Activated CD4-positive, alpha-beta T cell treated with anti-CD3 and anti-CD28 coated beads, Interleukin-2, Interleukin-4, amounts not matched to agents 100 ng/mL and 50 ng/mL, durations not matched to agents 16 hours and 8 hours (primary cell): ENCODE measurements at places on chromosomes 13 and 19.
A peak's percentile ranks its signal among the peaks of the same experiment; 100 is the strongest.

- no peak for DNase-seq
Measured at GRCh38 chr13:109869312-109870237, 83.2 kb upstream of the IRS2 start.

- peak; percentile 62 for DNase-seq
Measured at GRCh38 chr13:102870677-102871415, 25.0 kb downstream of the ERCC5 start.

- no peak for DNase-seq
Measured at GRCh38 chr13:80141123-80141849, 199.6 kb downstream of the SPRY2 start.

GRCh38 chr13:98240135-98240534 is 63.1 kb upstream of the RNF113B start:
- DNase-seq, result no peak

GRCh38 chr19:426725-427445 is 17.9 kb upstream of the C2CD4C start:
- DNase-seq, result no peak

- DNase-seq, result no peak
Measured at GRCh38 chr19:29798774-29799497, 12.9 kb upstream of the CCNE1 start.

GRCh38 chr13:106560821-106561220 is 7.1 kb downstream of the ARGLU1 start:
- DNase-seq, result peak; percentile 64

GRCh38 chr13:25288966-25289365 is 1.7 kb upstream of the MTMR6 start:
- no peak for DNase-seq

GRCh38 chr19:15422296-15423075 is 3.7 kb upstream of the AKAP8L start:
- no peak for DNase-seq

DNA sequence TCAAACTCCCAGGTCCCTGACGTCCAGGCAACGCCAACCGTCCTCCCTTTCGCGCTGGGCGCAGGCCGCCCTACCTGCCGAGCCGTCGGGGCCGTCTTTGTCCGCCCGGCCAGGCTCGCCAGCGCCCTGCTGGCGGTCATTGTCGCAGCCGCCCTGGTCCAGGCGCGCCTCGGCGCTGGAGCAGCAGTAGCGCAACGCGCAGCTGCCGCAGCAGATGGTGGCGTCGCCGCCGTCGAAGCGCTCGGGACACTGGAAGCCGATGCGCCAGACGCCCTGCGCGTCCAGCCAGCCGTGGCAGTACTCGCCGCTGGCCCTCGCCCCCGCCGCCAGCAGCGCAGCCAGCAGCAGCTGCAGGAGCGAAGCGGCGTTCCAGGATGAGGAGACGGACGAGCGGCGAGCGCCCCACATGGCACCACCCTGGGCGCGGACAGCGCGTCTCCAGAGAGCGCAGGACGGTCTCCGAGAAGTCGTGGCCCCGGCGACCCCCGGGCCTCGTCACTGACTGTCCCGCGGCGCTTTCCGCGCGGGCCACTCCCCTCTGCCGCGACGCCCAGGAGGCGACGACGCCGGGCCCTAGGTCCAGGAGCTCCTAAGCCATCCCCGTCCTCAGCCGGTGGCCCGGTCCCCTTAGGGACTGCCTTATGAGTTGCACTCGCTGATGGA is 1.1 kb downstream of the SHISA2 start:
- DNase-seq, result no peak

- DNase-seq, result no peak
Measured at GRCh38 chr13:39498471-39499114, 104.4 kb downstream of the LHFPL6 start.

DNA sequence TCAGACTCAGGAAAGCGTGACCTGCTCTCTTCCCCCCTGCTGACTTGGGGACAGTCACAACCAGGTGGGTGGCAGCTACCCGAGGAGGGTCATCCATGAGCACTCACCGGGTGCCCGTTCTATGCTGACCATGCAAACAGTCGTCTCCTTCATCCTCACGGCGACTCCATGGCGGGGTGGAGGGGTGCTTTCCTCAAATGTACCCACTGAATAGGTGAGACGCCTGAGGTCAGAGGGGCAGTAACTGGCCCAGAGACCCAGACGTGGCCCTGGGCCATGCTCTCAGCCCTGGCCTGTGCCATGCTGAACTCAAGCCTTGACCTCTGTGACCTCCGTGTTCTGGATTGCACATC is 59.2 kb upstream of the TPM4 start:
- no peak for DNase-seq

- no peak for DNase-seq
Measured at GRCh38 chr19:17706750-17707181, 12.5 kb upstream of the MAP1S start.

DNA sequence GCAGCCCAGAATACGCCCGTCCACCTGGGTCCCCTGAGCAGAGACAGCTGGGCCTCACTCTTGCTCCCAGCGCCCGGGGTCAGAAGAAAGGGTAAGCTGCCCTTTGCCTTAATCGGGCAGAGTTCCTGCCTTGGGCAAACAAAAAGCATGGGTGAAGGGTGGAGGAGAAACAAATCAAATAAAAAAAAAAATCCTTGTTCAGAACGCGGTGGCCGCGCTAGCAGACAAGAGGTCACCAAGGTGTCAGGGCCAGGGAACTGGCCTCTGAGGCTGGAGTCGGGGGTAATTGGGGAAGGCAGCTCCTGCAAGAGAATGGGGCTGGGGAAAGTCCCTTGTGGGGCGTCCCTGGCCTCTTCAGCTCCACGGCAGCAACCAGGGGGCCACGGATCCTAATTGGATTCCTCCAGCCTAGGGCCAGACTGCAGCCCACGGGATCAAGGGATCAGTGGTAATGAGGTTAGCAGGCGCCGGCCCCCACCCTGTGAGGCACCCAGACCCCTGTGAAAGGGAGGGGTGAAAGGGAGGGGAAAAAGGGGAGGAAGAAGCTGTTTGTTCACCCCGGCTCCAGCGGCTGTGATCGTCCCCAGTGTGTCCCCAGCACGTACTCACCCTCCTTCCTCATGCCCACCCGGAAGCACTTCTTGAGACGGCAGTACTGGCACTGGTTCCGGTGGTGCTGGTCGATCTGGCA is 5.5 kb downstream of the NR2F6 start:
- no peak for DNase-seq

DNA sequence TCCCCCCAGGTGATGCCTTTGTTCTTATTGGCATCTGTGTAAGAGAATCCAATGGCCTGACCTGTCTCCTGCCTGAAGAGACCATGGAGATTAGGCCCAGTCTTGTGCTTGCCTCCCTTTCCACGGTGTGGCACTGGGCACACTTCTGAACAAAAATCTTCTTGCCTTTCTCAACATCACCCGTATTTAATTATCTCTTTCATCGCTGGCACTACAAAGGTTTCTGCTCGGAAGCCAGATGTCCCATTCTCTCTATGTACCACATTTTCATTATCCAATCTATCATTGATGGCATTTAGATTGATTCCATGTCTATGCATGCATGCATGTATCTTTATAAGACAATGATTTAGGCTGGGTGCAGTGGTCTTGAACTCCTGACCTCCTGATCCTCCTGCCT is 74.3 kb downstream of the SLC25A15 start:
- DNase-seq, result no peak

DNA sequence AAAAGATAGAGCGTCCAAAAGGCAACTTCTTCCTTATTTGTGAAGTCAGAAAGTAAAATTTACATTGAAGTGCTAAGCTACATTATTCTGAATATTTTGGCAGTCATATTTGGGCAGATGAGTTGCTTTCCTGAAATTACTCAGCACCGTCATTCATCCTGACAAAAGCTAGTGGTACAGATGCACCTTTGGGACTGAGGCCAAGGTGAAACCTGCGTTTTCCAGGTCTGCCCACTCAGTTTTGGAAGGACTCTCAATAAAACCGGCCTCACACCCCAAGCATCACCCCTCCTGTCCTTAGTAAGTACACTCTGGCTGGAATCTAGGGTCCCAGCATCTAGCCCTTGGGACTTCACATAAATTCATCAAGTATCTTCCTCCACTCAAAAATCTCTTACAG is 187.5 kb downstream of the TM9SF2 start:
- peak; percentile 6 for DNase-seq

DNA sequence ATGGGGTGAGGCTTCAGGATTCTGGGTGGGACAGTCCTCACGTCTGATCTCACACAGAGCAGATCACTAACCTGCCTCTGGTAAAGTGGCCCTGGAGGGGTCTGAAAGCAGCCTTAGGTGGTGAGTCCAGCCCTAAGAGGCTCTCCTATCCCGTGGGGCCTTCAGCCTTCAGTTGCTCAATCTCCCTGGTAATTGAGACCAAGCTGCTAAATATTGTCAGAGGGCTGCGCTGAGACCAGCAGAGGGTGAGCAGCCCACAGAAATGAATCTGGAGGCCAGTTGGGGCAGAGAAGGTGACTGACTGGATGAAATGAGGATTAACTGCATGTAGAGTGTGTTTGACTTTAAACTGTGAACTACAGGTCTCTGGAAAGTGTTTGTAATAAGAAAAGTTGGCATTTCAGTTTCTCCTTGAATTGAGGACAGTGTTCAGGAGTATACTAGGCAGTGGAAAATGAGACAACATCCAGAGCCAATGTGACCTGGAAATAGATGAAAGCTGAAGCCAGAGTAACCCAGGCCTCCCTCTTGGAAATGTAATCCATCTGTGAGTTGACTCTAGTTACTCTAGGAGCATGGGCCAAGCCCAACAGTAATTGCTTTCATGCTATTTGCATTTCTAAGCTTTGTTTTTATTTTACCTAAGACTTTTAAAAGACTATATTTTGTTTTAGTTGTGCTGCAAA is 14.3 kb upstream of the HSPH1 start:
- DNase-seq, result no peak

DNA sequence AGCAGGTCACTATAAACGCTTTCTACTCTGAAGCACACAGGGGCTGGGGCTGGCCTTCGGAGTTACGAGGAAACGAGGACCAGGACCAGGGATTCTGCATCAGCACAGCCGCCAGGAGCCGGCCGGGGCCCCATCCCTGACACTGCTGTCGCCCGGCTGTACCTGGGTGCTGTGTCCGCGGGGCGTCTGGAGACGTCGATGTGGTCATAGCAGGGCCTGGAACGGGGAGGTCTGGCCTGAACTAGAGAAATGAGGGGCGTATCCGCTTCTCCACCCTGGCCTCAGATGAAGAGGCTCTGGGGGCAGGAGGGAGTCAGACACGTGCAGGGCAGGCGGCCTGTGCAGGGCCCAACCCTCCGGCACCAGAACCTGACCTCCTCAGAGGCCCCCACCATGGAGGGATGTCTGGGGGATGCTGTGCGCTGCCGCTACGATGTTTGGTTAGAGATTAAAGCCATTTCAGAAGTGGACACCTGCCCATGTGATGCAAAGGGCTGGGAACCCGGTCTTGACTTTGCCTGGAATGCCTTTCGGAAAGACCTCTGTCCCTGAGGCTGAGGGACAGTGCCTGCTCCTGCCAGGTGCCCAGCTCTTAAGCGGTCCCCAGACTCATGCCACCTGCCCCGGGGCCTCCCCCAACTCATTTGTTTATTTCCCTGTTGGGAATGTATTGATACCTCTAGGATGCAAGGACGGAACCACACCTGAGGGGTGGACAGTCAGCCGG is 21.4 kb downstream of the GAS6 start:
- DNase-seq, result no peak

DNA sequence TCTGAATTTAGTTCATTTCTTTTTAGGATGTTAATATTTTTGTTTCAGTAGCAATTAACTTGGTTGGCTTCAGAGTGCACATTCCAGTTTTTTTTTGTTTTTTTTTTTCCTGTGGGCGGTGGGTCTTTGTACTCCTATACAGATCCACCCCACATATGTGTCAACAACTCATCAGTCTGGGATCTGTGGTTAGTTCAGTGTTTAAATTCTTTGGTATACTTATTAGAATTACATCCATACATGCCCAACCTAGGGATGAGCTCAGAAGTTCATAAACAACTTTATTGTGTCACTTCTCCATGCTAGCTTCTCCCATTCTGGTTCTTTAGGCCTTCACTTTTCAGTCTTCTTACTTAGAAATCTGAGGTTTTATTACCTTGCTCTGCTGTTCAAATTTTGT is 50.9 kb downstream of the PCCA start:
- no peak for DNase-seq

DNA sequence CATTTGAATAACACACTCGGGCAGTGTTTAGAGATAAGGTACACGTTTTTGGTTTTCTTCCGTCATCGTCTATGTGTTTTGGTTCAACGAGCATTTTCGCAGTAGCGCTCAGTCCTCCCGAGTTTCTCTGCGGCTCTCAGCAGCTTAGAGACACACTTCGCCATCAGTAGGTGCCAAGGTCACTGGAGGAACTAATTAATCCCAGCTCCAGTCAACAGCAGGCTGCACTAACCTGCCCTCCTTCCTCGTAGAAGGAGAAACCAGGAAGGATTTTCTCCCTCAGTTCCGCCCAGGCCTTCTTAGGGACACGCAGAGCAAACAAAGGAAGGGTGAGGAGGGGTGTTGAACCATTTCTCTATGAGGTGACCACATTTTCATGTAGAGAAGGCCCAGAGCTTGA is 12.6 kb downstream of the MBNL2 start:
- no peak for DNase-seq

GRCh38 chr13:78881751-78882150 is 222.8 kb upstream of the OBI1 start:
- DNase-seq, result no peak

DNA sequence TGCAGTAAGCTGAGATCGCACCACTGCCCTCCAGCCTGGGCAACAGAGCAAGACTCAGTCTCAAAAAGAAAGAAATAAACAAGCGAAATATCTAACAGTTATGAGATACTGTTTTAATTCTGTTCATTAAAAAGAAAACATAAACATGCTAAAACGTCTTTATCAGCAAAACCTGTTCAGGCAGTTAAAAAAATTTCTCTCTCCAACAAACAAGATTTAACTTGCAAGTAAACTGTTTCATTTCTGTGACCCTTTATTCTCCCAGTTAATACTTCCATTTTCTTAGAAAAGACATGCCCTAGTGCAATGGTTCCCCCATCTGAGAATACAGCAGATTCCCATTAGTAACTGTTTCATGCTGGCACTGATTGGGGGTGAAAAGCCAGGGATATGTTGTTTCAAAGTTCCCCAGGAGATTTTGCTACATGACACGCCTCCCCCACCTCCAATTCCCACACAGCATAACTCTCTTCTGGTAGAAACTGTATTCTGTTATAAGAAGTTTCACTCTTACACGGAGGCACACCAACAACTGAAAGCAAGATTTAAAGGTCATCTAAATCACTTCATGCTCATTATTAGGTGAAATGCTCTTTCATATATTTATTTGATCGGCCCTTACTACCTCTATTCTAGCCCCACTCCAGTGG is 24.4 kb downstream of the ELF1 start:
- no peak for DNase-seq

DNA sequence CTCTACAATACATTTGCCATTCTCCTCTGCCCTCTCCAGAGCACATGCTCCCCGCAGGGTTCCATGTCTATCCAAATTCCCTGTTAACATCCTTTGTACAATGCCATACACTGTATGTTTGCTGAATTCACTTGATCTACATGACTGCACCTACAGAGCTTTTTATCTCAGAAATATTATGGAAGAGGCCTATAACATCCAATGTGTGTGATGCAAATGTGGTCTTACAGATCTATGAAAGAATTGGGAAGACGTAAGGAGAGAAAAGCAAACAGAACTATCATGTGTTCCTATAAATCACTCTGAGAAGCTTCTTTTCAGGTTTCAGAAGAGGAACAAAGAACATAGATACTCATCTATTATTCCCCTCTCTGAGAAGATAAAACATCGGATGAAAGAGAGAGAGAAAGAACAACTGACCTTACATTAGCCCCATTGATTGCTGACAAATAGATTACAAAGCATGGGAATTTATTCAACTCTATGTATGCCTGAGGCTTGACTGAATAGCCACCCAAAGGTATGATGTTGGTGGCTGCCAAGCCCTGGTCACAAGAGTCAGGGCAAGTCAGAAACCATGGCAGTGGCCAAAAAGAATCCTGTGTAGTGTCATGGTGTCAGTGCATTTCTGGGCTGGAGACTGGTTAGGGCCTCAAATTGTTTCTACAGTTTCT is 425.2 kb downstream of the FOXO1 start:
- DNase-seq, result no peak
